Hair follicle dermal papilla cell (primary cell): ENCODE measurements at places on chromosomes 5 and 9. TPM values are rescaled to one million over a fixed set of nuclear protein-coding genes. Genes with fewer than 3 reads are reported as not detected.

The BARHL1 gene
- not detected in 2 replicates for total RNA-seq

The MYOZ3 gene
- 1.3 and 1.5 TPM in 2 replicates for total RNA-seq

The FOXI1 gene
- not detected in 2 replicates for total RNA-seq

The MLANA gene
- 0.32 TPM in 1 of 2 replicates, not detected in the other for total RNA-seq

The HOMER1 gene
- 4.3 and 5.8 TPM in 2 replicates for total RNA-seq

The FGF10 gene
- total RNA-seq = 1.9 and 3.7 TPM in 2 replicates

The CCDC152 gene
- total RNA-seq = 2.2 and 2.8 TPM in 2 replicates

The SHB gene
- total RNA-seq = 12.9 and 15.7 TPM in 2 replicates

The FBN2 gene
- 877 and 937 TPM in 2 replicates for total RNA-seq

The PCDHA6 gene
- 1.1 and 2.1 TPM in 2 replicates for total RNA-seq

The COL15A1 gene
- total RNA-seq = 6.6 and 29.7 TPM in 2 replicates

The FAXDC2 gene
- 8.1 and 10.0 TPM in 2 replicates for total RNA-seq
